Kidney glomerular epithelial cell (primary cell): ENCODE measurements at places on chromosomes 4 and X.

- no peak for DNase-seq
These were observed 475.0 kb upstream of the PCDH7 start for GRCh38 chr4:30245140-30245539.

DNA sequence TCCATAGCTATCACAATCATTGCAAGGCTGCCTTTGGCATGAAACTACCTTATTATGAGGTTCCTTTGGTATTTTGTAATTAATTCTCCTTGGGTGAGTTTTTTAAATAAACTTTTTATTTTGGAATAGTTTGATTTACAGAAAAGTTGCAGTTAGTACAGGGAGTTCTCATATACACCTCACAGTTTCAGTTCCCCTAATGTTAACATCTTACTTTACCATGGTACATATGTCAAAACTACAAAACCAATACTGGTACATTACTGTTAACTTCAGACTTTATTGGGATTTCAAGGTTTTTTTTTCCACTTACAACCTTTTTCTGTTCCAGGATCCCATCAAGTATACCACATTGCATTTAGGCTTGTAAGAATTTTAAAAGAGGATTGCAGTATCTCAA lies 52.0 kb upstream of the RGN start:
- DNase-seq = no peak

GRCh38 chrX:123140454-123140853 lies 43.6 kb upstream of the GRIA3 start:
- no peak for DNase-seq

GRCh38 chr4:45732161-45732560 lies 391.7 kb downstream of the GABRG1 start:
- DNase-seq = no peak

DNA sequence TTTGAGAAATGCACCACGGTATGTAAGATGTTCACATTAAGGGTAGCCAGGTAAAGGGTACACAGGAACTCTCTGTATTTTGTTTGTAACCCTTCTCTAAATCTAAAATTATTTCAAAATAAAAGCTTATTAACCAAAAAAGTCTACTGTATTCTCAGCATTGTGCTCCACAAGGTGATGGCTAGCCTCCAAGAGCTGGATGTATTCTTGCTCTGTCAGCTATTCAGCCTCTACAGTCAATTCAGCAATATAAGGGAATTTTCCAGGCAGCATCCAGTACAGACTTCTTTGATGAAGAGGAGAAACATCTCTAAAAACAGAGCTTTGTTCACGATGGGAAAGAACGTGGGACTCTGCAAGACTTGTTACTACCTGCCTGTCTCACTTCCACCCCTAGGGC lies 63.5 kb upstream of the MAOA start:
- DNase-seq = no peak

GRCh38 chrX:68833855-68834331 lies 5.1 kb downstream of the EFNB1 start:
- DNase-seq = peak; percentile 3

DNA sequence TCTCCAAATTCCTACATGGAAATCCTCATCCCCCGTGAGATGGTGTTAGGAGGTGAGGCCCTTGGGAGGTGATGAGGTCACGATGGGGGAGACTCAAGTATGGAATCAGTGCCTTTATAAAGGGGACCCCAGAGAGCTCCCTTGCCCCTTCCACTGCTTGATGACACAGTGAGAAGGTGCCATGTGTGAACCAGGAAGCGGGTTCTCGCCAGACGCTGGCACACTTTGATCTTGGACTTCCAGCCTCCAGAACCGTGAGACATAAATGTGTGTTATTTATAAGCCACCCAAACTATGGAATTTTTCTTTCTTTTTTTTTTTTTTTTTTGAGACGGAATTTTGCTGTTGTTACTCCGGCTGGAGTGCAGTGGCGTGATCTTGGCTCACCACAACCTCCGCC lies 237.6 kb downstream of the DHRSX start:
- no peak for DNase-seq

DNA sequence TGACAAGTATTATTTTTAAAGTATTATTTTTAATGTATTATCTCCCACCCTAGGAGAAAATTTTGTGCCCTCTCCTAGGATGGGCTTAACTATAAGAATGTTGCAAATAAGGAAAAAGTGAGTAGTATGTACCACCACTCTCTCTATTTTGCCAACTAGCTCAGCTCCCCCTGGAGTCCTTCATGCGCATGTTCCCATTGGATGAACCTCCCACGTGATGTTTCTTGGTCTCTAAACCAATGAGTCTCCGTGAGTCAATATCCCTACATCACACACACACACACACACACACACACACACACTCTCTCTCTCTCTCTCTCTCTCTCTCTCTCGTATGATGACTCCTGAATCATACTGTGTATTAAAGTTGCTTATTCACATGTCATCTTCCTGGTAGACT lies 129.7 kb upstream of the ZFP42 start:
- DNase-seq = no peak

DNA sequence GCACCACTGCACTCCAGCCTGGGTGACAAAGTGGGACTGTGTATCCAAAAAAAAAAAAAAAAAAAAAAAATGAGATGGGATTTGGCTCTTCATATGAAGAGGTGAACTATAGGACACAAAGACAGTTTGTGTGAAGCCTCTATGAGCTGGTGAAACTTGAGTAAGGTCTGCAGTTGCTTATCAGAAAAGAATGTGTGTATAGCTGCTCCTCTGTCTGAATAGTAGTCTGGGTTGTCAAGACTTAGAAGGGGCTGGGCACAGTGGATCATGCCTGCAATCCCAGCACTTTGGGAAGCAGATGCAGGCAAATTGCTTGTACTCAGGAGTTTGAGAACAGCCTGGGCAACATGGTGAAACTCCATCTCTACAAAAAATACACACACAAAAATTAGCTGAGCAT lies 82.8 kb downstream of the ARSF start:
- no peak for DNase-seq

- DNase-seq = no peak
These were observed 192.7 kb downstream of the RCHY1 start for GRCh38 chr4:75321484-75321883.

DNA sequence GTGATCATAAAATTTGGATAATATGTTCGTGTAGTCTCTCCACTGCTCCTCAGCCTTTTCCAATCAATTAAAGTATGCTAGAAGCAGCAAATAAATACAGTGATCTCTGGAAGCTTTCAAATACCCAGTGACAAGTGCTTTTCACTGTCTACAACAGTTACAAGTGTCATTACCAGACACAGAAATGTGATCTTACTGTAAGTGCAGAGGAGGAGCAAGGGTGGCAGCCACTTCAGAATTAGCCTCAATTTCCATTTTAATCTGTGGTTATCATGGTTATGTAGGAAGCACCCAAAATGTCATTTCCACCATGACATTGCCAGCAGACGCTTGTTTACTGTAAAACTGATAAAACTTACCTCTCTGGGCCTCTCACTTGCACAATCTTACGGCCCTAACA lies 133.9 kb upstream of the ADAMTS3 start:
- no peak for DNase-seq
